ENCODE measurements at places on chromosomes 11 and 22. TPM values are rescaled to one million over a fixed set of nuclear protein-coding genes. Genes with fewer than 3 reads are reported as not detected.

- DNase-seq = no peak
Measured at GRCh38 chr11:110526323-110526722, 96.6 kb downstream of the FDX1 start.

- no peak for DNase-seq
Measured at GRCh38 chr11:111788051-111788450, 21.9 kb upstream of the PPP2R1B start.

DNA sequence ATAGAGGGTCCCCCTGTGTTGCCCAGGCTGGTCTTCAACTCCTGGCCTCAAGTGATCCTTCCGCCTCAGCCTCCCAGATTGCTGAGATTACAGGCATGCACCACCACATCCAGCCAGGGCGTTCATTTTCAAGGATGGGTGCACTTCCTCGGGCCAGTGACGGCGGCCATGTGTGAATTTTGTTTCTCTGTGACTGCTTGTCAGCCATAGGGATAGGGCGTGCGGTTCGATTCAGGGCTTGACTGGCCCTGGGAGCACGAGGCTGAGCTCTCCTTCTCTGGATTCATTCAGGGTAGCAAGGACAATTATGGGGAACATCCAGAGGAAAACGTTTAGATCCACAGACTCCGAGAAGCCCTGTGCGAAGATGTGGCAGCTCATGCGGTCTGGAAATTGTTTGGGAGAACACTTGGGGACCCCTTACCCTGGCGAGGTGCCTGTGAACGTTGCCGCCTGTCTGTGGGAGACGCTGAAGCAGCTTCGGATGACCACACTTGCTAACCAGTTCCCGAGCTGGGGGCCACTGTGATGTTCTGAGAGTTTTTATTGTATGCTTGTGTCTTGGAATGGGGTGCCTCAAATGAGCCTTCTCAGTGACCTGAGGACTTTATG is 2.9 kb downstream of the PTDSS2 start:
- no peak for DNase-seq

DNA sequence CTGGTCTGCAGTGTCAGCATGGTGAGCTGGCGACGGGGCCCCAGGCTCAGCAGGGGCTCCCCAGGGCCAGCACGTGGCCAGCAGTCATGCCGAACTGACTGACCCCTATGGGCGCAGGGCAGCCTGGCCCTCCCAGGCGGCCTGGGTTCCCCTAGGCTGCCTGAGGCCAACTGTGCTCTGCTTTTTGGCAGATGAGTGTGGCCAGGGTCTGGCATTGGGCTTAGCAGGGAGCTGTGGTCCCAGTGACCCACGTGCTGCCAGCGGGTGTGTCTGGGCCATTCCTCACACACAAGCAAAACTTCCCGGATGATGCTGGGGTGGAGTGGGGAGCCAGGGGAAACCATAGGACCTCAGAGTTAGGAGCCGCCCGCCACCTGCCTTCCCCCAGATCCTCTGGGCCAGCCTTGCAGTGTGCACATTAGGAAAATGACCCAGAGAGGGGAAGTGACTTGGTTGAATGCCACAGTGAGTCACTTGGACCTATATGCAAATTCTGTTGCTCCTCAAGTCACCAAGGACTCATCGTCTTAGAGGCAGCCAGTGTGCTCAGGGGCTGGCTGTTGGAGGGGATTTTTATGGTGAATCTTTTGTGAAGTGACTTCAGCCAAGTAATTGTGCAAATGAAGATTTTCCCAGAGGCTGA is 6.5 kb downstream of the ADORA2A start:
- no peak for DNase-seq

- no peak for DNase-seq
Measured at GRCh38 chr11:61287338-61287977, 7.7 kb downstream of the VWCE start.

DNA sequence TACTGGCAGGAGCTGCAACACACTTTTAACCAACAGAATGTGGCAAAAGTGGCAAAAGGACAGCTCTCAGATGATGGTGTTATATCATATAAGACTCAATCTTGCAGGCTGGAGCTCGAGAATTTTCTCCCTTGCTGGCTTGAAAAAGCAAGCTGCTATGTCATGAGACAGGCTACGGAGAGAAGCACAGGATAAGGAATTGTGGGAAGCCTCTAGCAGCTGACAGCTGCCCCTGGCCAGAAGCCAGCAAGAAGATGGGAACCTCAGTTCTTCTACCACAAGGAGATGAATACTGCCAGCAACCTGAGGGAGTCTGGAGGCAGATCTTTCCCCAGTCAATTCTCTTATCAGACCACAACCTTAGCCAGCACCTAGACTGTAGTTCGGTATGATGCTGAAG is 24.6 kb downstream of the FXYD6 start:
- peak; percentile 48 for DNase-seq

- DNase-seq = no peak
Measured at GRCh38 chr11:111756097-111756496, 10.1 kb downstream of the PPP2R1B start.

DNA sequence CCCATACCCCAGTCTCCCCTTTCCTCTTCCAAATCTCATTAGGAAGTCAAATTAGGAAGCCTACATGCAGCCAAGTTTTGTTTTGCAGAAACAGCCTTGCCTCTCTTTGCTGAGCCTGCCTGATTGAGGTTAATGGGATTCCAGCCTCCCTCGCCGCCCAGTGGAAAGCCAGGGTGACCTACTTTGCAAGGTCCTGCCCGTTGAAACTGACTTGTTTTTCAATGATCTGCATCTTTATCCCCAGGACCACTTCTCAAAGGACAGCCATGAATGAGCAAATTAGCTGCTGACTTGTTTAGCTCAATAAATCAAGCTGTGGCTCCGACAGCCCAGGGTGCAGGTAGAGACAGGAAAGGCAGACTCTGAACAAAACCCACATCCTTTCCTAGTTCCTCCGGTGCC is 110.4 kb downstream of the RRAS2 start:
- peak; percentile 26 for DNase-seq

DNA sequence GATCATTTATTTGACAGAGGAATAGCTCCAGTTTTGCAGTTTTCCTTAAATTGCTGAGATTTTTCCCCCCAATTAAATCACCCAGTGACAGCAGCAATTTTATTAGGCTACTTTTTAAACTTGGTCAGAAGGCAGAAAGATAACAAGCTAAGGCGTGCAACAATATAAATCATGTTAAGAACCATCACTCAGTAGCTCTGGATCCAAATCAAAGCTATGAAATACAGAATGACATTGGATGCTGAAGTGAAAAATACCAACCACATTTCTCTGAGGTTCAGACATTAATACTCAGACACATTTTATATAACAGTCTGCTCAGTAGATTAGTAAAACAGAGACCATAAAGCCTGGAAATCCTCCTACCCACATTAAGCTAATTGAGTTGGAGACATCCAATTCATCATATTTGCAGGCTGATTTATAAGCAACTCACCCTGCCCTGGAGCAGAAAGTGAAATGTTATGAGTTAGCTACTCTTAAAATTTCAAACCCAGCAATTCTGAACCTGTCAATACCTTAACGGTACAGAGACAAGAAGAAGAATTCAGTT is 1108.4 kb downstream of the DLG2 start:
- DNase-seq = no peak

DNA sequence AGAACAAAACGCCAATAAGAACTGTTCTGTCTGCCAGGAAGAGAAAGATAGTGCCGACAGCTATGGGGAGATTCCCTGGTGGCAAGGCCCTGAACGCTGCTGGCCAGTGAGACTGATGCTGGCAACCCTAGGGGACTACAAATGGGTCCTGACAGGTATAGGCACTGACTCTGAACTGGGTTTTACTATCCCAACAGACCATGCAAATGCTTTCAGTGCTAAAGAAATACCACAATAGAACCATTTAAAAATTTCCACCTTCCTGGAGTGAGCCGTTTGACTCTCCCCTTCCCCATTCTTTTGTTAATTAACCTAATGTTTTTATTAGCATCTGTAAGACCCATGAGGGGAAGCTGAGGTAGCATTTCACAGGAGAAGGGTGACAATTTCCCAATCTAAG is 25.7 kb downstream of the USP28 start:
- no peak for DNase-seq

DNA sequence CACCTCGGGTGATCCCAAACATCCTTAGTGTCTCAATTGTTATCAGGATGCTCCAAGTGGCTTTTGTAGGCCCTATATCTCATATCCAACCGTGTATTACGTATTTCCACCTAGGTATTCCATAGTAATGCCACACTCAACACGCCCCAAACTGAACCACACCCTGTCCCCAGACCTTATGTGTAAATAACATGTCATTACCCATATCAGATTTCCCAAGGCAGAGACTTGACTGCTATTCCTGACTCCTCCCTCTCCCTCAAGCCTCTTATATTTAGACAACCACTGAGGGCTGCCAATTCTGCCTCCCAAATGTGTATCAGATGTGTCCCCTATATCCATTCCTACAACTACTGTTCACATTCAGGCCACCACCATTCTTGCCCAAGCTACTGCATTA is 132.8 kb upstream of the NCAM1 start:
- no peak for DNase-seq

DNA sequence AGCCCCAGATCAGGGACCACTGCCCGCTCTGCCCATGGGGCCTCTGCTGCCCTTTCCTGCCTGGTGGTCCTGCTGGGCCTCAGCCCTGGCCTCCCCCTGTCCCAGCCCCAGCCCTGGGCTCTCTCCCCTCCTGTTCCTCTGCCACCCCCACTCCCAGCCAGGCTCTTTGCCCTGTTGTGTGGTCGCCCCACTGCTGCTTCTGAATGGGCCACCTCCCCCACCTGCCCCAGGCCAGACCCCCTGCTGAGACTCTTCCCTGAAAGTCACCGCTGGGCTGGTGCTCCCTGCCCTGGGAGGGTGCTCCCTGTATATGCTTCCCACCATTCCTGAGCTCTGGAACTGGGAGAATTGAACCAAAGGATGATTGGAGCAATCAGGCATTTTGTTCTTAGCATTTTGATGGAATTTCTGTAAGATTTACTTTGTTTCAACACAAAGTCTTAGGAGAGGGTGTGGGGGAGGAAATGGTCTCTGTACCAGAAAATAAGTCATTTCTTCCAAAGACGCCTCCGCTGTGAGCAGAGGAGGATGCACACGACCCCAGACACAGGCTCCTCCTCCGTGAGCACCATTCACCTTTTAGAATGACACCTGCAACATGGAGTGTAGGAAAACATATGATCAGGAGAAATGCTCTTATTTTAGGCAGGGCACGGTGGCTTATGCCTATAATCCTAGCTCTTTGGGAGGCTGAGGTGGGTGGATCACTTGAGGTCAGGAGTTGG is 5.2 kb downstream of the APOBEC3B start:
- DNase-seq = no peak

SELENOM gene
- 102 TPM for total RNA-seq

IL17RA gene
- total RNA-seq = 8.3 TPM

TMEM132A gene
- 39.0 TPM for total RNA-seq

KLHL22 gene
- 39.8 TPM for total RNA-seq

CRYBA4 gene
- 0.93 TPM for total RNA-seq

CRYAB gene
- 18.4 TPM for total RNA-seq
